RPMI7951 (cell line): ENCODE measurements at places on chromosomes 16 and 17. TPM values are rescaled to one million over a fixed set of nuclear protein-coding genes. Genes with fewer than 3 reads are reported as not detected.

The GCGR gene
- not detected in 2 replicates for total RNA-seq

The DPEP2 gene
- not detected in 2 replicates for total RNA-seq

The LGALS9B gene
- not detected in 2 replicates for total RNA-seq

The SGSM2 gene
- 9.1 and 9.5 TPM in 2 replicates for total RNA-seq

The RAB37 gene
- total RNA-seq = not detected in 2 replicates

The KRT36 gene
- total RNA-seq = not detected in 2 replicates

The TUBB3 gene
- total RNA-seq = 229 and 237 TPM in 2 replicates

The PRSS53 gene
- 0.60 and 1.3 TPM in 2 replicates for total RNA-seq

The CLEC18C gene
- total RNA-seq = not detected in 2 replicates

The KAT8 gene
- 25.5 and 31.0 TPM in 2 replicates for total RNA-seq

The SLC35G6 gene
- total RNA-seq = not detected in 2 replicates

GRCh38 chr16:56234737-56235136 is 43.4 kb downstream of the GNAO1 start:
- no peak for DNase-seq

- DNase-seq = no peak
Measured at GRCh38 chr16:86640265-86640843, 62.0 kb downstream of the FOXL1 start.

- peak; percentile 92 for DNase-seq
Measured at GRCh38 chr17:44543213-44543904, 13.9 kb upstream of the FZD2 start.

DNA sequence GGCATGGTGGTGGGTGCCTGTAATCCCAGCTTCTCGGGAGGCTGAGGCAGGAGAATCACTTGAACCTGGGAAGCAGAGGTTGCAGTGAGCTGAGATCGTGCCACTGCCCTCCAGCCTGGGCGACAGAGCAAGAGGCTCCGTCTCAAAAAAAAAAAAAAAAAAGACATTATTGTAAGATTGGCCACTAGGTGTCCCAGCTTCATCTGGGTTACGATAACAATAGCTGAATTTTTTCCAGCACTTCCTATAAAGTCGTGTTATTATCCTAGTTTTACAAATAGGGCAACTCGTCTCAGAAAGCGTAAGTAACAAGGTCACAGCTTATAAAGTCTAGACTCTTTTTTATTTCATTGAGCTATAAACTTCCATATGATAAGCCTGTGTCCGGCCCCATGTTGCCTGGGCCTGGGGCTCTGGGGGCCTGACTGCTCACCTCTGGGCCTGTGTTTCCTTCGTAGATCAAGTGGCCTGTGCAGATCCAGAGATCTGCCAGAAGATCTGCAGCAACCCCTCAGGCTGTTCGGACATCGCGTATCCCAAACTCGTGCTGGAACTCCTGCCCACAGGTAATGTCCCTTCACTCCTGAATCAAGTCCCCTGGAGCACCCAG is 60.5 kb downstream of the SLC5A11 start:
- peak; percentile 24 for DNase-seq

DNA sequence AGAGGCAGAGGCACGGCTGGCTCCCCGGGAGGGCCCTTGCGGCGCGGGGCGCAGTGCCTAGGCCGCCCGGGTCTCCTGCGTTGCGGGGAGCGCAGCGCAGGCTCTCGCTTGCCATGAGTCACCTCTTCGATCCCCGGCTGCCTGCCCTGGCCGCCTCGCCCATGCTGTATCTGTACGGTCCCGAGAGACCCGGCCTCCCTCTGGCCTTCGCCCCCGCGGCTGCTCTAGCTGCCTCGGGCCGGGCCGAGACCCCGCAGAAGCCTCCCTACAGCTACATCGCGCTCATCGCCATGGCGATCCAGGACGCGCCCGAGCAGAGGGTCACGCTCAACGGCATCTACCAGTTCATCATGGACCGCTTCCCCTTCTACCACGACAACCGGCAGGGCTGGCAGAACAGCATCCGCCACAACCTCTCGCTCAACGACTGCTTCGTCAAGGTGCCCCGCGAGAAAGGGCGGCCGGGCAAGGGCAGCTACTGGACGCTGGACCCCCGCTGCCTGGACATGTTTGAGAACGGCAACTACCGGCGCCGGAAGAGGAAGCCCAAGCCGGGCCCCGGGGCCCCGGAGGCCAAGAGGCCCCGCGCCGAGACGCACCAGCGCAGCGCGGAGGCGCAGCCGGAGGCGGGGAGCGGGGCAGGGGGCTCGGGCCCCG is 390 bp downstream of the FOXL1 start:
- DNase-seq = peak; percentile 78

DNA sequence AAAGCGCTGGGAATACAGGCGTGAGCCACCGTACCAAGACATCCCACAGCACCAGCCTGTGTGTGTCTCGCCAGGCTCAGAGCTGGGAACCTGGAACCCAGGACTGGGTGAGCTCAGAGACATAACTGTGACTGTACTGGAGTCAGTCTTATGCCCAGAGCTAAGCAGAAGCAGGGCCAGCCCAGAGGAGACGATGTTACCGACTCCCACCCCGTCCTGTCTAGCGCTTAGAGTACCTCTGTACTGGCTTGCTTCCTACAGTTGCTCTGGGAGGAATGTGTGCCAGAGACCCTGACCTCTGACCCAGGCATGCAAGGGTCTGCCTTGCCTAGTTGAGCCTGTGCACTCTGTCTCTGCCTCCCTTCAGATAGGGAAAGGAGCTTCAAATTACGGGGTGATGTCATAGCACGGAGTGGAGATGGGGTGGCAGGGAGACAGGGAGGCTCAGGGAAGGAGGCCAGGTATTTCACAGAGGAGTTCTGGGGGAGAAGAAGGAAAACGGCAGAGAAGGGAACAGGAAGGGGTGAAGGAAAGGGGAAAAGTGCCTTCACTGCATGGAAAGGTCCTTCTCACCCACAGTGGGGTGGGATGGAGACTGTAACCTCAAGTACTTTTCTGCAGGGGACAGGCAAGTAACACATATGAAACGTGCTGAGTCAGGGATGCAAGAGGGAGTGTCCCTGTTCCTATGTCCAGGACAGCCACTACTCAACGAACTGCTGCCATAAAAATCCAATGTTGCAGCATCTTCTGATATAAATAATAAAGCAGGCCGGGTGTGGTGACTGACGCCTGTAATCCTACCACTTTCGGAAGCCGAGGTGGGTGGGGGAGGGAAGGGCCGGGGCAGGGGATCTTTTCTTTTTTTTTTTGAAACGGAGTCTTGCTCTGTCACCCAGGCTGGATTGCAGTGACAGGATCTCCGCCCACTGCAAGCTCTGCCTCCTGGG is 5.8 kb upstream of the ARMC5 start:
- DNase-seq = no peak

GRCh38 chr17:28488533-28489276 is 15.3 kb downstream of the SLC13A2 start:
- no peak for DNase-seq

GRCh38 chr16:80120899-80121521 is 419.8 kb upstream of the DYNLRB2 start:
- no peak for DNase-seq

GRCh38 chr17:1060991-1061390 is 64.1 kb downstream of the TIMM22 start:
- peak; percentile 99 for DNase-seq

DNA sequence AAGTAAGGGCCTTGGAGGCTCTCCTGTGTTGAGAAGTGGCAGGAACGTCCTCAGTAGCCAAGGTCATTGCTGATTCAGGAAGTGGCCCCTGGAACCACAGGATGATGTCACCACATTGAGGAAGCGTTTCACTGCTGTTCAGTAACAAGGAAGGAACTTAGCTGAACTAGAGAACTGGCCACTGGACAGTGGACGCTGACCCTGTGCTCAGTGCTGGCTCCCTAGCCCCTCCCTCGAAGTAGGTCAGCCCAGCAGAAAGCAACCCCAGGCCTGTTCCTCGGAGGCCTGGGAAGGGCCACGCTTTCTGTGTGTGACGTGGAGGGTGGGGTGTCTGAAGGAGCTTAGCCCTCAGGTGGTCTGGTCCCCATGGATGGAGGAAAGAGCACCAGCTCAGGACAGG is 58.3 kb downstream of the B9D1 start:
- peak; percentile 69 for DNase-seq

GRCh38 chr17:18039535-18040260 is 490 bp downstream of the GID4 start:
- peak; percentile 20 for DNase-seq

- DNase-seq = no peak
Measured at GRCh38 chr17:68238871-68239253, 9.0 kb upstream of the AMZ2 start.

DNA sequence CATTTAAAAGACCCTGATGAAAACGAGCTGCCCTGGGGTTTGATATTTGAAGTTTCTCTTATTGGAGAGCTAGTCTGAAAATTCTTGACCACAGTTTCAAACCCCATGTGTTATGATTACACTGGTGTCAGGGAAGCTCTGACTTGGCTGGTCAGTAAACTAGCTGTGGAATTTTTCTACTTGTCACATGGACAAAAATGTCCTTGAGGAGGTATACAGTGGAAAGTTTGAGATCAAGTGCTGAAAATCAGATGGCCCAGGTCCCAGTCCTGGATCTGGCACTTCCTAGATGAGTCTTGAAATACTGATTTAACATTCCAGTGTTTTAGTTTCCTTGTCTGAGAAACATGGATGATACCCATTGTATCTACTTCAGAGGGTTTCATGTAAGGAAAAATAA is 30.7 kb upstream of the SOX9 start:
- no peak for DNase-seq

DNA sequence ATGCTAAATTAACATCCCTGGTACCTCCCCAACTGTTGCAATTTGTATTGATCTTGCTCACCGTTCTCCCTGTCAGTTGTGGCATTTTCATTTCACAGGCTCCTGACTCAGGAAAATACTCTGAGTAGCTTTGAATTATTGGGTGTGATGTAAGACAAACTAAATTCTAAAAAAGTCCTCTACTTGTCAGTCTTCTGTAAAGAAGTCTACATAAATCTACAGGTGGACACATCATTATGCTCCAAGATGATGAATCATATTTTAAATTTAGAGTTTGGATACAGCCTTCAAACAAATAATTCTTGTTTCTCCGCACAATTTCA is 47.2 kb downstream of the MARCHF10 start:
- no peak for DNase-seq

- no peak for DNase-seq
Measured at GRCh38 chr16:49839017-49839825, 16.7 kb downstream of the ZNF423 start.

DNA sequence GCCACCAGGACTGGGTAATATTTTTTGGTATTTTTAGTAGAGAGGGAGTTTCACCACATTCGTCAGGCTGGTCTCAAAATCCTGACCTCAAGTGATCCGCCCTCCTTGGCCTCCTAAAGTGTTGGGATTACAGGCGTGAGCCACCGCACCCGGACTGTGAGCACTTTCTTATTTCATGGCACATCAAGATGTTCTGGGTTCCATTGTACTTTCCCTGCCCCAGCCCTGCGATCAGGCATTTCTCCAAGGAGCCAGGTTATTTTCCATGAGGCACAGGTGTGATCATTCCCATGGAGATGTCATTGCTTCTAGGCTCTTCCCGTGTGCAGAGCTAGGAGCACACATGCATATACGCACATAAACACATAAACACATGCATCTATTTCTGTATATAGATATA is 2.6 kb upstream of the ANKRD40CL start:
- DNase-seq = no peak

DNA sequence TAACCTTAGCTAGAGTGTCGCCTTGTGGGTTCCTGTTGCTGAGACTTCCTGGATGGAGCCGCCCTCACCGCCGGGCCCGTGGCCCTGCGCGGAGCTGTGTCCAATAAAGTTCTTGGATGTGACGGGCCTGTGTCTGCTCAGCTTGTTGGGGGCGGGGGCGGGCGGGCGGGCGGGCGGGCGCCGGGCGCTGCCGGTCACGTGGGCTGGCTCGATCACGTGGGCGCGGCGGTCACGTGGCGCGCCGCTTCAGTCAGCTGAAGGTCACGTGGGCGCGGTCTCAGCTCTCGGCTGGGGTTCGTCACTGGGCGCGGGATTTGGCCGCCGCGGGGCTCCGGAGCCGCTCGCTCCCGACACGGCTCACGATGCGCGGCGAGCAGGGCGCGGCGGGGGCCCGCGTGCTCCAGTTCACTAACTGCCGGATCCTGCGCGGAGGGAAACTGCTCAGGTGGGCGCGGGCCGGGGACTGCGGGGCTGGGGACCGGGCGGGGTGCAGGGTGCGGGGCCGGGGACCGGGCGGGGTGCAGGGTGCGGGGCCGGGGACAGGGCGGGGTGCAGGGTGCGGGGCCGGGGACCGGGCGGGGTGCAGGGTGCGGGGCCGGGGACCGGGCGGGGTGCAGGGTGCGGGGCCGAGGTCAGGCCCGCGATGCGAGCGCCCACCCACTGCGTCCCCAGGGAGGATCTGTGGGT is at the start of gene AMDHD2:
Gene AMDHD2 (plus strand): TSS at position 275 of the 687 bp plus-strand sequence. CDS start 88 bp downstream, at position 363.
- peak; percentile 89 for DNase-seq

DNA sequence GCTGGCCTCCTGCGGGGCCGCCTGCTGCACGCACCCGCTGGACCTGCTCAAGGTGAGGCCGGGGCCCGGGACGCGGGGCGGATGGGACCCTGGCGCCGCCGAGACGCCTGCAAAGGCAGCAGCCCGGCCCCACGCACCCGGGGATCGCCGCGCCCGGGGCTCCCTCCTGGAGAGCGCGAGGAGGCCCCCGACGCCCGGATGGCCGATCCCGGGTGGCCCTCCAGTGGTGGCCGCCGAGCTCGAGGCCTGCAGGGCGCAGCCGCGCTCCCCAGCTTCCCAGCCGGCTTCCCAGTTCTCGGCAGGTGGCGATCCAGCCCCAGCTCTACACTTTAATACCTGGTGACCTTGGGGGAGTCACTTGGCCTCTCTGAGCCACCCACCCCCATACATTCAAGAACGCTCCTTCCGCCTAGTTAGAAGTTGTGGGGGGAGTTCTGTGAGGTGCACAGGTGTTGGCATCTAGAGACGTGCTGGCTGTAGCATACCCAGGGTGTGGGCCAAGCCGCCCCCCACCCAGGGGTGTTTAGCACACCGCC is 452 bp downstream of the SLC25A10 start:
- peak; percentile 31 for DNase-seq

DNA sequence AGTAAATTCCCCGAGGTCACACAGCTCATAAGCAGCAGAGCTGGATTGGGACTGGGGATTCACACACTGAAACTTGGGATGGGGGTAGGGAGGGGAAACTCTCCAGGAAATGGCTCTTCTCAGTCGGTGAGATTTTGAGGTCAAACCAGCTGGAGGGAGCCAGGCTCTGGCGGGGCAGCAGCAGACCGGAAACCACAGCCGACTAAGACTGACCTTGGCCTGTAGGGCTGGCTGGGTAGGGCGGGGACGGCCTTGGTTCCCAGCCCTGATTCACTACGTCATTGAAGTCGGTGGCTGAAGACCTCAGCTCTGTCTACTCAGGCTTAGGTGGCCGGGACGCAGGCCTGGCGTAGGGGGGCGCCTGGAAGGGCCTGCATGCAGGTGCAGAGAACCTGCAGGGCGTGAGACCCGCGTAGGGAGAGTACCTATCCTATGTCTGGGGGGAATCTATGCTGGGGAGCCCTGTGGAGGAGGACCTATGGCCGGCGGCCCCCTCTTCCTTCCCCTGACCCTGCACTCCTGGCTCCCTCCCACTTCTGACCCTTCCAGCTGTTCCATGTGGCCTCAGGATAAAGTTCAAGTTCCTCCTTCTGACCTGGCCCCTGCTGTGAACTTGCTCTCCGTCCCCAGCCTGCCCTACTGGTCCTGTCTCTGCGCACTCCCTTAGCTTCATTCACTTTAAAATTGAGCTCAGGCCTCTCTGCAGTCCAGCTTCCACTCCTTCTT is 11.9 kb upstream of the SLC4A1 start:
- DNase-seq = peak; percentile 92
